ENCODE measurements at places on chromosomes 7 and 10.
A peak's percentile ranks its signal among the peaks of the same experiment; 100 is the strongest.

- DNase-seq: peak; percentile 11
Measured at GRCh38 chr10:97399843-97400545, 1.1 kb downstream of the RRP12 start.

DNA sequence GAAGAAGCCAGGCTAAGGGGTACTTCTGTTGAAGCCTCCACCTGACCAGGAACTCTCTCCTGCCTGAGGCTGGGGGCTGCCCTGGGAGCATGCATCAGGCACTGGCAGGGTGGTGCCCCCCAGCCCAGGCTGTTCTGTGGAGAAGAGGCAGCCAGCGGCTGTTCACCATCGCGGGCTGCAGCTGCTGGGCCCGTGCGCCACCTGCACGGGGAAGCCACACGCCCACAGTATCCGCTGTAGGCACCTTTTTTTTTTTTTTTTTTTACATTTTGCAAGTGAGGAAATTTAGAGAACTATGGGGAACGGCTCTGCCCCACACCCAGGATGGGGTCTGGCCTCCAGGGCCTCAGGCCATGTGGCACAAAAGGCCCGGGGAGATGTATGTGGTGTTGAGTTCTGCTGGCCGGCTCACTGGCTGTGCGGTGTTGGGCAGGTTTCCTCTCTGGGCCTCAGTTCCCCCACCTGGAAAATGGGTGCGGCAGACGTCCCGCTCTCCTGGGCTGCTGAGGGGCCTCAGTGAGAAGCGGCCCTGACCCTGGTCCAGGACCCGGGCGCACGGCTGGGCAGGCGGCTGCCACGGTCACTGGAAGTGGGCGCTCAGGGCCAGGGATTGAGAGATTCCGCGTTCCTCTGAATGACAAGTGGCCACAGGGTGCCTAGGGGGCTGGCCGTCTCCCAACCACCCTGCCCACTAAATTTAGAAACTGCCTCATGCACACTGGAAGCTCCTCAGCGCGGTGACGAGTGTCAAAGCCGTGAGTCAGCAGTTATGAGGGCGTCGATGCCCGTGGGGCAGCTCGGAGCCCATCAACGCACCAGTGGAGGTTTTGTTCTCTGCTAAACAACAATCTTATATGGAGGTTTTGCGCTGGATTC lies 8.8 kb upstream of the INTS1 start:
- DNase-seq: no peak

DNA sequence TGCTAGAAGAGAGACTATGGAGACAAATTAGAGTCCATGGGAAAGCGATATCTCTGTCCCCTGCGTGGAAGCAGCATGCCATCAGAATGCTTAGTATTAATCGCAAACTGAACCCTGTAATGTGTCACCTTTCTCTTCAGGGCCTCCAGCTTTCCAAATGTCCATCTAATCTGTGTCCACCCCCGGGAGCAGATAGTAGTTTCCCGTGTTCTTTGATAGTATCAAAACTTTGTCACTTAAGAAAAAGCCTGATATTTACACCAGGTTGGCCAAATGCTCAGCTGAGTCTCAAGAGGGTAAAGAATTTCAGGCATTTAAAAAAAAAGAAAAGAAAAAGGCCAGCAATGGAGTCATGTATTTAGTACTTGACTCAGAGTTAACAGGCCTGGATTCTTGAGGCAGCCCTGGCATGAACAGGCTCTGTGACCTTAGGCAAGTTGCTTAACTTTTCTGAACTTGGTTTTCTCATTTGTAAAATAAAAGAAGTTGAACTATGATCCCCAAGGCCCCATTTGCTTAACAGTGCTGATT lies 10.4 kb upstream of the GSAP start:
- DNase-seq: no peak

DNA sequence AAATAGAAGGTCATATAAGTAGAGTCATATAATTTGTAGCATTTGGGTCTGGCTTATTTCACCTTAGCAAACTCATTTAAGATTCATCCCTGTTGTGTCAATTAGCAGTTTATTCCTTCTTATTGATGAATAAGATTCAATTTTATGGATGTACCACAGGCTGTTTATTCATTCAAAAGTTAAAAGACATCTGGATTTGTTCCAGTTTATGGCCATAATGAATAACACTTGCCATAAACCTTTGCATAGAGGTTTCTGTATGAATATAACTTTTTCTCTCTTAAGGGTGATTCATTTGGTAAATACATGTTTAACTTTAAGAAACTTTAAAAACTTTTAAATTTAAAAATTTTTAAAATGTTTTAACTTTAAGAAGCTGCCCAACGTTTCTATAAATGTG lies 66.4 kb downstream of the CPED1 start:
- DNase-seq: no peak

- no peak for DNase-seq
Measured at GRCh38 chr10:72098301-72098835, 10.0 kb upstream of the SPOCK2 start.

Measured in NCI-H1694 (cell line).